Bronchus fibroblast of lung (primary cell): ENCODE measurements at places on chromosomes 5 and 9. TPM values are rescaled to one million over a fixed set of nuclear protein-coding genes. Genes with fewer than 3 reads are reported as not detected.

The IRX1 gene
- not detected in 2 replicates for total RNA-seq

The C9orf43 gene
- total RNA-seq: 0.45 TPM in 1 of 2 replicates, not detected in the other

The IFNA21 gene
- not detected in 2 replicates for total RNA-seq

The C5 gene
- total RNA-seq: 2.8 and 3.5 TPM in 2 replicates

The MBLAC2 gene
- total RNA-seq: 2.7 and 3.3 TPM in 2 replicates

The RLN2 gene
- total RNA-seq: 0.17 TPM in 1 of 2 replicates, not detected in the other

The ZSWIM6 gene
- total RNA-seq: 4.9 and 5.6 TPM in 2 replicates

The LRRC70 gene
- 0.17 and 0.30 TPM in 2 replicates for total RNA-seq

The ACTBL2 gene
- 0.15 and 0.34 TPM in 2 replicates for total RNA-seq

The TESK1 gene
- total RNA-seq: 11.7 and 11.8 TPM in 2 replicates

The SLC6A18 gene
- total RNA-seq: not detected in 2 replicates

The SLC6A19 gene
- not detected in 2 replicates for total RNA-seq

The SLC24A2 gene
- not detected in 2 replicates for total RNA-seq

The PROB1 gene
- 1.2 and 1.5 TPM in 2 replicates for total RNA-seq

The SPATA31C1 gene
- total RNA-seq: not detected in 2 replicates

The IARS1 gene
- 183 and 186 TPM in 2 replicates for total RNA-seq

The OBP2A gene
- total RNA-seq: not detected in 2 replicates

The CER1 gene
- not detected in 2 replicates for total RNA-seq

The SCGB3A2 gene
- not detected in 2 replicates for total RNA-seq

The CFAP77 gene
- not detected in 2 replicates for total RNA-seq

The ARSI gene
- 11.8 and 13.4 TPM in 2 replicates for total RNA-seq

The MLANA gene
- total RNA-seq: not detected in 2 replicates

The PLAA gene
- 29.6 and 37.7 TPM in 2 replicates for total RNA-seq

The F2R gene
- total RNA-seq: 91.6 and 99.5 TPM in 2 replicates

The NUTM2G gene
- not detected in 2 replicates for total RNA-seq

The IRGM gene
- total RNA-seq: not detected in 2 replicates

The TMEM252 gene
- total RNA-seq: not detected in 2 replicates

The LURAP1L gene
- 12.8 and 14.6 TPM in 2 replicates for total RNA-seq

The FRMD3 gene
- total RNA-seq: 0.59 and 2.0 TPM in 2 replicates

The SLC6A7 gene
- total RNA-seq: not detected in 2 replicates

The ELOVL7 gene
- 0.34 TPM in 1 of 2 replicates, not detected in the other for total RNA-seq

The CLIC3 gene
- total RNA-seq: 1.3 and 4.0 TPM in 2 replicates

The PCDHGA5 gene
- 0.15 and 0.34 TPM in 2 replicates for total RNA-seq

The CSF1R gene
- 0.89 TPM in 1 of 2 replicates, not detected in the other for total RNA-seq

The HSPB3 gene
- not detected in 2 replicates for total RNA-seq

The EIF4E1B gene
- total RNA-seq: not detected in 2 replicates

The CDKN2A gene
- total RNA-seq: 5.7 and 10.0 TPM in 2 replicates

The ADAM19 gene
- 7.7 and 8.4 TPM in 2 replicates for total RNA-seq

The ADAMTSL2 gene
- not detected in 2 replicates for total RNA-seq

The LCN9 gene
- not detected in 2 replicates for total RNA-seq

The ZNF658 gene
- total RNA-seq: 1.8 and 2.2 TPM in 2 replicates

The PCDHA9 gene
- total RNA-seq: not detected in 2 replicates

The SPATA31D4 gene
- total RNA-seq: not detected in 2 replicates

The ADGRD2 gene
- not detected in 2 replicates for total RNA-seq

The NME5 gene
- 0.84 and 1.6 TPM in 2 replicates for total RNA-seq

The FGD3 gene
- total RNA-seq: not detected in 2 replicates

The NOXA1 gene
- 0.15 and 0.17 TPM in 2 replicates for total RNA-seq

The CA9 gene
- total RNA-seq: 0.74 and 0.84 TPM in 2 replicates

The PCDHB13 gene
- total RNA-seq: under 0.01 TPM in 2 replicates

The ECM2 gene
- 0.45 and 0.50 TPM in 2 replicates for total RNA-seq

The NPR3 gene
- 19.3 and 19.9 TPM in 2 replicates for total RNA-seq
